ENCODE measurements at places on chromosomes 6 and 20.

DNA sequence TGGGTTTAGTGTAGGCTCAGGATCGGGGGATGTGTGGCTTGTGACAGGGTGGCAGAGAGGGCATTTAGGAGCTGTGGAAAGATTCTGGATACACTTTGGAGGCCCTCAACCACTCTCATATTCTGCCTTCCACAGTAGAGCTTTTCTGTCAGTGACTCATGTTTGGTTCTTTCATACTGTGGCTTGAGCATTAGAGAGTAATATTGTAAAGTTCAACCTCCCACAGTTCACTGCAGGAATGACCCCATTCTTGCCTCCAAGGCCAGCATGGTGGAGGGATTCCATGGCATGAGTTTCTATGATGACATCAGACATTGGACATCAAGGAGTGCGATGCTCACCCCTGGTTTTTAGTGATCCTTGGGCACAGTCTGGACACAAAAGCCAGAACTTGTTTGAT lies 50.9 kb downstream of the DTD1 start:
- peak; percentile 10 for DNase-seq

GRCh38 chr6:147675281-147675680 lies 166.8 kb downstream of the SAMD5 start:
- no peak for DNase-seq

DNA sequence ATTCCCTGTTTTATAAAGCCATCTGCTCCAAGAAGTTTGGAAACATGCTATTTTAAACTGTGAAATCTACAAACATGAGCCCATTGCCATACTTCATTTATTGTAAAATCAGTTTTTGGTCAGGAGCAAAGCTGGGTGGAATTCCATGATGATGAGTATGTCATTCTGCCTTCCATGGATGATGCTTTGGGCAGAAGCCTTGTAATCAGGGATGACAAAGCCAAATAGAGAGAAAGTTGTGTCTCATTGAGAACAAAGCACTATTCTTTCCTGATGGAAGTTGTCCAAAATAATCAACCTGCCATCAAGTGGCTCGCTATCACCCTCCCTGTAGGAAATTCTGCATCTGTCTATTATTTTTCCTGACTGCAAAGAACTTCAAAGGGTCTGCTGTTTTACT lies 313.0 kb upstream of the DEFB112 start:
- DNase-seq = no peak

GRCh38 chr20:11437611-11438380 lies 479.9 kb upstream of the BTBD3 start:
- no peak for DNase-seq

- no peak for DNase-seq
Measured at GRCh38 chr6:10426781-10427279, 12.0 kb upstream of the TFAP2A start.

- DNase-seq = no peak
Measured at GRCh38 chr6:170473301-170473717, 79.8 kb downstream of the PSMB1 start.

- DNase-seq = no peak
Measured at GRCh38 chr20:42656130-42656529, 533.6 kb downstream of the PTPRT start.
